NCI-H1048 (cell line): ENCODE measurements at places on chromosomes 12 and 14.

GRCh38 chr12:120759591-120760348, 34.1 kb downstream of the ACADS start:
- DNase-seq = no peak

- no peak for DNase-seq
Measured at GRCh38 chr14:35158951-35159653, 36.8 kb downstream of the PRORP start.

GRCh38 chr14:55980970-55981369, 137.2 kb upstream of the PELI2 start:
- no peak for DNase-seq

DNA sequence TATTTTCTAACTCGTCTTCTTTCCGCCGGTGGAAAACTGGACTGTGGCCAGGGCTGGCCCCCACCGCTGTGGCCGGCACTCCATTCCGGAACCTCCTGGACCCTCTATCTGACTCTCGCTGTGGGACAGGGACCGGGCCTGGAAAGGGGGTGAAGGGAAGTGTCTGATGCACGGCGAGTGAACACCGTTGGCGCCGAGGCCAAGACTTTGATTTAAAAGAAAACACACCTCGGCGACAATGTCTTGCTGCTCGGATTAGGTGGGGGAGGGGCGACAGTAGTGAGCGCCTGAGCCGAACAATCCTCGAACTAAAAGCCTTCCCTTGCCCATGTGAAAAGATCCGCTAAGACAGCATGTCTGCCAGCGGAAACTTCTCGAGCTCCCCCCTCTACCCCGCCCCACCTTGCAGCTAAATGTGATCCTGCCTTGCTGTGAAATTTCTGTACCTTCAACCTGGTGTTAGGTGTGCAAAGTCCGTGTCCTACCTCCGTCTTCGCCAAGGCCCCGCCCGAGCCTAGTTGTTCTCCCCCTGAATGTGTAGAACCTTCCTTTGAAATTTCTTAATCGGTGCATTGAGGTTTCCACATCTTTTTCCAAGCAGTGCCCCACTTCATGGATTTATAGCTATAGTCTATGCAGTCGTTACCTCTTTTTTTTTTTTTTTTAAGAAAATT, 862 bp upstream of the HOTAIR start:
- DNase-seq = no peak

- DNase-seq = no peak
Measured at GRCh38 chr14:105087308-105087962, 22.2 kb upstream of the GPR132 start.

DNA sequence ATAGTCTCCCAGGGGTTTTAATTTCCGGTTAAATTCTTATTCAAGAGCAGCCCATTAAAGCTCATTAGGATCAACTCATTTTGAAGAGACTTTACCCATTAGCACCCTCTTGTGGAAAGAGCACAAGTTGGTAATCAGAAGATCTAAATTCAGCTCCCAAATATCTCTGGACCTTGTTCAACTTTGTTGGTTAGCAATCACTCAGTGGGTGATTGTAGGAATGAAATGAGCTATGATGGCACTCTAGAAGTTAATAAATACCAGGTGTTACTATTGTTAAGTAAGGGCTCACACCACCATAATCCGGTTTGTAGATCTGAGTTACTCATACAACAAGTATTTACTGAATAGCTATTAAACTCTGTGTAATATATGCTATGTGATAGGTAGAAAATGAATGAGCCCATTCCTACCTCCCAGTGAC, 42.9 kb downstream of the TRIP11 start:
- DNase-seq = no peak

GRCh38 chr14:22666203-22666893, 22.2 kb upstream of the OR6J1 start:
- DNase-seq = no peak

GRCh38 chr14:35822501-35822900, 3.6 kb upstream of the BRMS1L start:
- DNase-seq = no peak

- no peak for DNase-seq
Measured at GRCh38 chr14:30381861-30382480, 177.0 kb upstream of the G2E3 start.

DNA sequence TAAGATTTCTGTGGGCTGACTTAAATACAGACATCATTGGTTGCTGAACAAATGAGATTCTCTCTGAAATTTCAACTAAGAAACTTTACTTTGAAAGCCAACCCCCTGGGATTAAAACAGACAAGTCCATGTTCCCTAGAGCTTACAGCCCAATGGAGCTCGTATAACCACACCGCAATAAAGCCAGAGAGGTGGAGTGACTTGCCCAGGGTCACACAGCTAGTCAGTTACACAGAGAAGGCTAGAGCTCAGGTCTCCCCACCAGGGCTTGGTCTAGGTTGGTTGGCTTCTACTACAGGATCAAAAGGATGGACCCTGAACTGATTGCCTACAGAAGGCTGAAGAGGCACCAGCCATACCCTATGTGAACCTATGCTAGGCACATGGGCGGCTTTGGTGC, 8.9 kb upstream of the LTBP2 start:
- no peak for DNase-seq

- DNase-seq = no peak
Measured at GRCh38 chr12:110661337-110661972, 27.5 kb downstream of the HVCN1 start.

DNA sequence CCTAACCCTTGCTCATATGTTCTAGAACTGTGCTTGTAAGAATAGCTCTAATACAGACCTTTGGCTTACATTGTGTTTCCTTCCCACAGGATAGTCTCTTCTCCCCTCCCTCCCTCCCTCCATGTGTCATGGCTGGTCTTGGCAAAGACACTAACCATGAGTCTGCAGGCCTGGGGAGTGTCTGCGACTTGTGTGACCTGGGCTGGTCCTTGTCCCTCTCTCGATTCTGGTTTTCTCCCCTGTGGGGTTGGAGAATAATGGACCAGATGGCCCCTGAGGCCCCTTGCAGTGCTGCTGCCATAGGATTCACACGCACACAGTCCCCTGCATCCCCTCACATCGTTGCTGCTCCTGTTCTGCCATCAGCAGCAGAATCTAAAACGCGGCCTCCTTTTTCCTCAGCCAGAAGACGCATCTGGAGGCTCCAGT, 30.3 kb downstream of the DEGS2 start:
- DNase-seq = no peak

GRCh38 chr12:111424189-111424792, 18.6 kb downstream of the SH2B3 start:
- DNase-seq = no peak

DNA sequence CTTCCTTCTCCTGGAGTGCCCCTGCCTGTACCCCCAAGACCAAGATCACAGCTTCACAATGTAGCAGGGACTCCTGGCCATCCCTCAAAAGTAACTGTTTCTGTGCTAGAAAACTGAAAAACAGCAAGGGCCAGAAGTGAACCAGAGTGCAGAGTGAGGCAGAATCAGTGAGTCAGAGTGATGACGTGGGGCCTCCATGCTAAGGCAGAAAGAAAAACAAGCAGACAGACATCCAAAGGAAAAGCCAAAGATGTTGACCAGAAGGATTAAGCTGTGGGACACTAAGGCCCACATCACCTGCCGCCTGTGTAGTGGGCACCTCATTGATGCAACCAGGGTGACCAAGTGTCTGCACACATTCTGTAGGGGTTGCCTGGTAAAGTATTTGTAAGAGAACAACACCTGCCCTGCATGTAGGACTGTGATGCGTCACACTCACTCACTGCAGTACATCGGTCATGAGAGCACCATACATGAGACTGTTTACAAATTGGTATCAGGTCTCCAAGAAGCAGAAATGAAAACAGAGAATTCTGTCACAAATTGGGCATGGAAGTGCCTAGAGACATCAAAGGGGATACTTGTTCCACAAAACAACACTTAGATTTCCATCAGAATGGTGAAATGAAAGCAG, 51.2 kb downstream of the ARMH4 start:
- no peak for DNase-seq

DNA sequence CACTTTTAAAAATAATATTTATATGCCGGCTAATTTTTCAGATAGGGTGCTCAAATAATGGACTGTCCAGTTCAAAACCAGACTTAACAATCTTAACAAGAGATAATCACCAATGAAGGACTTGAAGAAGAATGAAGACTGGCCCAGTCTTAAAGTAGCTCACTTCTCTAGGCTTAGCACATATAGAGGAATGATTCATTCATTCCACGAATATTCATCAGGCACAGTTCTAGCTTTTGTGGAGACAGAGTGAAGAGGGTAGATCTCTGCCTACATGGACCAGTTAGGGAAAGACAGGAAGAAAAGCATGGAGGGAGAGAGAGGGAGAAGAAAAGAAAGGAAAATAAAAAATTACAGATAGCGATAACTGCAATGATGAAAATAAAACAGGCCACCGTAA, 42.8 kb upstream of the METAP2 start:
- no peak for DNase-seq
